ENCODE measurements at places on chromosomes 3 and 15. TPM values are rescaled to one million over a fixed set of nuclear protein-coding genes. Genes with fewer than 3 reads are reported as not detected.

The RNF13 gene
- total RNA-seq: 45.7 TPM

The CPLX3 gene
- total RNA-seq: 0.12 TPM

GRCh38 chr15:83762367-83762766 is 108.4 kb downstream of the ADAMTSL3 start:
- no peaks in the 10 kb centered on the region for H3K36me3 ChIP-seq
- DNase-seq: no peak
- no peak overlapping the region for H3K27ac ChIP-seq
- no peak overlapping the region for H3K4me3 ChIP-seq
- H3K4me1 ChIP-seq: no peaks in the 10 kb centered on the region
- no peaks in the 10 kb centered on the region for H3K27me3 ChIP-seq

DNA sequence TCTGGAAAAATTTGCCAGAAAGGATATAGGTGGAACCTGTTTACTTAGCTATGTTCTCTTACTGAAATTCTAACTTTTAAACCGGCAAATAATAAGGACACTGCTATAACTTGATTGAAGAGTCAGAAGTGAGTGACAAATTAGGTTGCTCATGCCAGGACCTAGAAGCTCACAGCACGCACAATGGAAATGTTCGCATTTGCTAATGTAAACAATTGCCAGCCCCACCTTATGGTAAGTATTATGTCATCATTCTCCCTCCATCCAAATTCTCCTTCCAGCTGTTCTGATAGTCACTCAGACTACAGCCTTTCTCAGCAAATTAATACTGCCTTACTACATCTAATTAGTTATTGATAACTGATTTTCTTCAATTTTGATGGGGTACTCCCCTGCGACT is 4.8 kb upstream of the STXBP5L start:
- no peak overlapping the region for H3K4me3 ChIP-seq
- H3K27ac ChIP-seq: no peak overlapping the region
- H3K4me1 ChIP-seq: peaks cover 4% of the 10 kb centered on the region
- no peak for DNase-seq
- H3K27me3 ChIP-seq: peaks cover 22% of the 10 kb centered on the region

The RETNLB gene
- not detected for total RNA-seq

DNA sequence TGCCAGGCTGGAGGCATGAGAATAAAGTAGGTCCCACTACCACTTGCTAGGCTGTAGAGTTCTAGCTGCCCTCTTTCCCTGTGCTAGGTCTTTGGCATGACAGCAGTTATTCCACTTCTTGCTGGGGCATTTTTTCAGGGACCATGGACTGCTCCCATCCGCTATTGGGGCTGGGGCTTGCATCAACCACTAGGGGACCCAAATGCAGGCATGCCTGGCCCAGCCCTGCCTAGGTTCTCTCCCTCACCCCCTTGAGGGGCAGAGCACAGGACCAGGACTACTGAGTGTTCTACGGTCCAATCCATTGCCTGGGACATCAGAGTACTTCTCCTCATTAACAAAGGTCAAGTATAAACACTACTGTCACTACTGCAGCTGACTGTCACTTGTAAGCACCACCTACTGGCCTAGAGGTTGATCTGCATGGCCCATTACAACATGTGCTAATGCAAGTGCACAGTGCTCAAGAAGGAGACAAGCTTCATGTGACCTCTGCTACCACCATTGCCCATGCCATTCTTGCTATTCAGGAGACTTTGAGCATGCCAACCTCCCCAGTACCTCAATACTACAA is 270.5 kb downstream of the MBNL1 start:
- no peaks in the 10 kb centered on the region for H3K4me1 ChIP-seq
- peaks cover 23% of the 10 kb centered on the region for H3K27me3 ChIP-seq
- H3K27ac ChIP-seq: no peak overlapping the region
- H3K36me3 ChIP-seq: no peaks in the 10 kb centered on the region
- H3K4me3 ChIP-seq: no peak overlapping the region

DNA sequence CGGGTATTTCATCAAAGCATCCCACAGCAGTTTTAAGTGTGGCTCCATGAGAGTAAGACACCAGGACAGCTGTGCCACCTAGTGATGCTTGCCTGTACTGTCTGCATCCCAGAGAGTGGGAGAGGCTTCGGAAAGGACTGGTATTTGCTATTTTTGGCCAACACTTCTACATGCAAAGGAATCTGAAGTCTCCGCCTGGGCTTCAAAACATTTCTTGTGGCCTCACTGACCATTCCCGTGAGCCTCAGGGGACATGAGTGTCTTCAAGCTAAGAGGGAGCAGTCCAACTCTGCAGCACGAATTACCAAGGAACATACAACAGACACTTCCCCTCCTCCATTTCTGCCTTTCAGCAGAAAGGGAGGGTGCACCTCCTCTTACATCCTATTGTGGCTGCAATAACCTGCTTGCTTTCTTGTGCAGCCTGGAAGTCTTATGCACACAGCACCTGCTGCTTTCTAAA is 177.5 kb downstream of the RORA start:
- no peak overlapping the region for H3K27ac ChIP-seq
- no peak overlapping the region for H3K4me3 ChIP-seq
- H3K36me3 ChIP-seq: no peaks in the 10 kb centered on the region
- peaks cover 3% of the 10 kb centered on the region for H3K27me3 ChIP-seq

The TFG gene
- total RNA-seq: 49.1 TPM

DNA sequence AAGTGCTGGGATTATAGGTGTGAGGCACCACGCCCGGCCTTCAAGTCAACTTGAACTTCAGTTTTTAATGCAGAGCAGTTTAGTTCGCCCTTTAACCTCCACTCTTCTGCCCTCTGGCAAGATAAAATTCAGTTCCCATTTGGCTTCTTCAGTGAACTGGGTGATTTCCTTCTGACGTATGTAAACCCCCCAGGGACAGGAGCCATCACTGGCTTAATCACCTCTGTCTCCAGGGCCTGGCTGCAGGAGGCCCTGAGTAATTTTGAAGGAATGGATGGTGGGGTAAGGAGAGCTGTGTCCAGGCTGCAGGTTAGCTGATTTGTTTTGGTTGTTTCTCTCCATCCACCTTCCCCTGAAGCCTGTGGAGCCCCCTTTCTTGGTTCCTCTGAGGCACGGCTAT is 11.9 kb downstream of the MCM2 start:
- H3K4me3 ChIP-seq: no peak overlapping the region
- DNase-seq: no peak
- H3K4me1 ChIP-seq: peaks cover 43% of the 10 kb centered on the region
- peaks cover 72% of the 10 kb centered on the region for H3K36me3 ChIP-seq
- no peak overlapping the region for H3K27ac ChIP-seq

The HCN4 gene
- total RNA-seq: not detected

The LRRC3B gene
- total RNA-seq: not detected

Measured in activated CD4-positive, alpha-beta T cell treated with anti-CD3 and anti-CD28 coated beads, Interleukin-2, amount 10 ng/mL, durations not matched to agents 7 days and 5 days (primary cell).